ENCODE measurements at places on chromosomes 1 and 21. TPM values are rescaled to one million over a fixed set of nuclear protein-coding genes. Genes with fewer than 3 reads are reported as not detected.

Gene MAP10
- total RNA-seq: 2.3 TPM

GRCh38 chr21:33265664-33266049 is 510 bp upstream of the IL10RB start:
- H3K4me1 ChIP-seq: no peaks in the 10 kb centered on the region
- no peaks in the 10 kb centered on the region for H3K27me3 ChIP-seq
- peak overlapping the region; percentile 95 for H3K4me3 ChIP-seq
- no peak overlapping the region for H3K27ac ChIP-seq

Gene RNU1-1
- total RNA-seq: under 0.01 TPM

GRCh38 chr1:186187601-186188000 is 187.5 kb downstream of the TPR start:
- peak overlapping the region; percentile 64 for H3K4me3 ChIP-seq
- H3K4me1 ChIP-seq: peaks cover 78% of the 10 kb centered on the region
- peak overlapping the region; percentile 96 for H3K27ac ChIP-seq
- DNase-seq: no peak

Gene IPP
- 12.4 TPM for total RNA-seq

DNA sequence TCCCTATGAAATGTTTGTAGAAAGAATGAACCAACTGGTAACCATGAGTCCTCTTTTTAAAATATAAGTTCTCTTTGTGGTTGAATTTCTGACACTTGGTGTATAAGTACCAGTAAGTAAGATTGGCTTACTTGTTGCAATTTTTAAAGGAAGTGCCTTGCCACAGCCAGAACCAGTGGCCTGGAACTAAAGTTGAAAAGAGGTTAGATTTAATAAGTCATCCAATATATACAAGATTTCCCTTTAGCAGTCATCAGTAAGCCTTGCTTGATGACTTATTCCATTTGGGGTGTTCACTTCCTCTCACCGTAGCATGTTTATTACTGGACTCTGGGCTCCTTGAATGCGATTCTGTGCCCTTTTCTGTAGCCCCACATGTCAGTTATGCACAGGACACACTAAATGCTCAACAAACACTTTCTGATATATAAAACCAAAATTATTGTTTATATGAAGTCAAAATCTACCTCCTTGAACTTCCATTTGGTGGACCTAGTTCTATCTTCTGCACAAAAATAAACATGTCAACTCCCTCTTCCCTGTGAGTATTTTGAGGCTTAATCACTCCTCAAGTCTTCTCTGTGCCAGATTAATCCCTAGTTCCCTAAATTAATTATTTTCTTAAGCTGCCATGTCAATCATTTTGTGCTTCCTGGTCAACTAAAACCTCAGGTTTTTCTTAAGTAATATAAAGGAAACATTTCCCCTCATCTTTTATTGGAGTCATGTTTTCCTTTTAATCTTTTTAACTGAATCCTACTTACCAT is 218.1 kb downstream of the ST6GALNAC3 start:
- H3K27ac ChIP-seq: no peak overlapping the region
- H3K4me3 ChIP-seq: no peak overlapping the region
- H3K36me3 ChIP-seq: no peaks in the 10 kb centered on the region
- no peak for DNase-seq

DNA sequence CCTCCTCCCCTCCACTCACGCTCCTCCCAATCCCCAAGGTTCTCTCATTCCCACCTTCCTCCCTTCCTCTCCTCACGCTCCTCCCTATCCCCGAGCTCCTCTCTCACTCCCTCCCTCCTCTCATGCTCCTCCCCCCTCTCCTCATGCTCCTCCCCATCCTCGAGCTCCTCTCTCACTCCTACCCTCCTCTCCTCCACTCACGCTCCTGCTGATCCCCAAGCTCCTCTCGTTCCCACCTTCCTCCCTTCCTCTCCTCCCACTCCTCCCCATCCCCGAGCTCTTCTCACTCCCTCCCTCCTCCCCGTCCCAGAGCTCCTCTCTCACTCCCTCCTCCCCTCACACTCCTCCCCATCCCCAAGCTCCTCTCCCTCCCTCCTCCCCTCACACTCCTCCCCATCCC is 31.4 kb downstream of the PGBD5 start:
- H3K4me1 ChIP-seq: no peaks in the 10 kb centered on the region
- DNase-seq: no peak
- no peak overlapping the region for H3K4me3 ChIP-seq
- no peaks in the 10 kb centered on the region for H3K36me3 ChIP-seq
- no peak overlapping the region for H3K27ac ChIP-seq

Gene TAS1R1
- not detected for total RNA-seq

Gene ISG15
- total RNA-seq: 49.1 TPM

Gene PLEKHA6
- 8.3 TPM for total RNA-seq

- H3K27me3 ChIP-seq: no peaks in the 10 kb centered on the region
- H3K36me3 ChIP-seq: no peaks in the 10 kb centered on the region
- H3K4me1 ChIP-seq: peaks cover 17% of the 10 kb centered on the region
- DNase-seq: peak; percentile 61
Observed at GRCh38 chr1:145963265-145964019, 933 bp downstream of the ANKRD34A start.

DNA sequence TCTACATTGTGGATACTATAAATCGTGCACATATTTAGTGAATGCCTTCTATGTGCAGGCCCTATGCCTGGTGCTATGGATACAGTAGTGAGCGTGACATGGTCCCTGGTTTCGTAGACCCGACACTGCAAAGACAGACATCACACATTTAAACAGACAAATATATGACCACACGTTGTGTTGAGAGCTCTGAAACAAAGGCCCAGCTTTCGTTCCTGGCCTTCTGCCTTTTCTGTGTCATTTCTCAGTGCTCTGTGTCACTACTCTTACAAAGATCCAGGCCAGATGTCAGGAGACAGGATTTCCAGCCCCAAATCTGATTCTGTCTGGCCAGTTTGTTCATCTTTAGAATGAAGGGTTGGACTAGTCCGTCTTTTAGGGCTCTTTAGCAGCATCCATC is 19.3 kb upstream of the TRABD2B start:
- H3K36me3 ChIP-seq: no peaks in the 10 kb centered on the region
- no peak overlapping the region for H3K4me3 ChIP-seq
- H3K4me1 ChIP-seq: peaks cover 27% of the 10 kb centered on the region
- H3K27ac ChIP-seq: no peak overlapping the region

DNA sequence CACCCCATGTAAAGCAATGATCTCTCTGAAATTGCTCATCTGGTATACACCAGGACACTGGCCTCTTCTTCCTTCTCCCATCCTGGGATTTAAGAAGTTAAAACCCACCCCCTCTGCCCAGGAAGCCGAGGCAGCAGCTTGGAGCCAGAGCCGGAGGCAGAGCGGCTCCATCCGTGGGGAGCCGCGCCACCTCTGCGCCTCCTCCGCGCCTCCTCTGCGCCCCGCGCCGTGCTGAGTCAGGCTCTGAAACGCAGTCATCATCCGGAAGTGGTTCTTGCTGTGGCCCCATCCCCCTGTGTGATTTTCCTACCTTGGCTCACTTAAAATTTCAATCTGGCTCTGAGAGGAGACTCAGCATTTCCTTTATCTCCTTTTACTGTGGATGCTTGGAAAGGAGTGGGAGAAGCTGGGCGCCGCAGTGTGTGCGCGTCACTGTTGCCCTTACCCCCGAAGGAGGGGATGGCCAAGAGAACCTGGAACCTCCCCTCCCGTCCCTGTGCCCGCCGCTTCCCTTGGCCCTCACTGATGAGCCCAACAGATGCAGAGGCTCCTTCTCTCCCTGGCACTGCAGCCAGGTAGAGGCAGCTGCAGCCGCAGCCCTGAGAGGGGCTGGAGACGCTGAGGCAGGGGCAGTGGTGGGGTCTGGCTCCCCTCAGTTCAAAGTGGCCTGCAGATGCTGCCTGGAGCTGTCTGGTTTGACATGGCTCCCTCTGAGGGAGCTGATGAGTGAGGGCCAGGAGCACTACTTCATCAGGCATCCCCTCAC is 15.3 kb upstream of the NPHP4 start:
- no peaks in the 10 kb centered on the region for H3K27me3 ChIP-seq
- no peak overlapping the region for H3K4me3 ChIP-seq
- DNase-seq: no peak
- no peak overlapping the region for H3K27ac ChIP-seq

DNA sequence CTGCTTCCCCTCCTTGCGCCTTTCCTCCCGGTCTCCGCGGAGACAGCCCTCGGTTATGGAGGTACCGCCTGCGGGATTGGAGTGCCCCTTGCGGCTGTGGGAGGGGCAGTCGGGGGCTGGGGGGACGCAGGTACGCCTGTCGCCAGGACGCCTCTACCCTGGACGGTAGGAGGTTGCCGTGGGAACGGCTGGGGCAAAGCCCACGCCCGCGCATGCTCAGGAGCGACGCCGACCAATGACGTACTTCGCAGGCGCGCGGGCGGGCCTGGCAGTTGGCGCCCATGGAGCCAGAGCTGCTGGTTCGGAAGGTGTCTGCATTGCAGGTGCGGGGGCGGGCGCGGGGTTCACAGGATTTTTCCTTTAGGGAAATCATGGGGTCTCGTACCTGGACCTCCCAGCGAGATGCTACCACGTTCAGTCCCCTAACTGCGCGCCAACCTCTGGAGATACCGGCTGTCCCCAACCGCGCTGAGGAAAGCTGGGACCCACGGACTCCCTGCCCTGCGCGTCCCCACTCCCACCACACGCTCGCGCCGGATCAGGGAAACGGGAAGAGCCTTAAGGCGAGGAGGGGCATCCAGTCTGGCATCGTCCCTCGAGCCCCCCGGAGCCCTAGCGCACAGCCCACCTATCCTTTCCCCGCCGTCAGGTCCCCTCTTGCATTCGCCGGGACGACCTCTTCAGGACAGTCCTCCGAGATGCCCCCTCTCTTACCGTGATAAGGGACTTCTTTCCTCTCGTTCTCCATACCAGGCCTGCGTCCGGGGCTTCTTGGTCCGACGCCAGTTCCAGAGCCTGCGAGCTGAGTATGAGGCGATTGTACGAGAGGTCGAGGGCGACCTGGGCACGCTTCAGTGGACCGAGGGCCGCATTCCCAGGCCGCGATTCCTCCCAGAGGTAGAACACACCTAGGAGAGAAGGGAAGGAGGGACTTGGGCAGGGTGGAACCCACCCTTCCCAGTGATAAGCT is at the start of gene IQCC:
IQCC (plus strand) TSS at position 271 of the 970 bp plus-strand sequence; CDS start at position 282, 11 bp downstream.
- peak within 1 kb of the TSS; percentile 79 for H3K4me3 ChIP-seq
- peaks cover 9% of the 10 kb centered on the region for H3K4me1 ChIP-seq
- H3K27me3 ChIP-seq: no peaks in the 10 kb centered on the region
- peak within 1 kb of the TSS; percentile 18 for H3K27ac ChIP-seq

Gene GSTM5
- total RNA-seq: 2.4 TPM

Gene OR2G6
- not detected for total RNA-seq

GRCh38 chr21:17295997-17296396 is 216.8 kb upstream of the CXADR start:
- H3K4me1 ChIP-seq: no peaks in the 10 kb centered on the region
- H3K27me3 ChIP-seq: no peaks in the 10 kb centered on the region
- no peak overlapping the region for H3K4me3 ChIP-seq
- DNase-seq: no peak

Gene TRIM46
- total RNA-seq: 3.4 TPM

DNA sequence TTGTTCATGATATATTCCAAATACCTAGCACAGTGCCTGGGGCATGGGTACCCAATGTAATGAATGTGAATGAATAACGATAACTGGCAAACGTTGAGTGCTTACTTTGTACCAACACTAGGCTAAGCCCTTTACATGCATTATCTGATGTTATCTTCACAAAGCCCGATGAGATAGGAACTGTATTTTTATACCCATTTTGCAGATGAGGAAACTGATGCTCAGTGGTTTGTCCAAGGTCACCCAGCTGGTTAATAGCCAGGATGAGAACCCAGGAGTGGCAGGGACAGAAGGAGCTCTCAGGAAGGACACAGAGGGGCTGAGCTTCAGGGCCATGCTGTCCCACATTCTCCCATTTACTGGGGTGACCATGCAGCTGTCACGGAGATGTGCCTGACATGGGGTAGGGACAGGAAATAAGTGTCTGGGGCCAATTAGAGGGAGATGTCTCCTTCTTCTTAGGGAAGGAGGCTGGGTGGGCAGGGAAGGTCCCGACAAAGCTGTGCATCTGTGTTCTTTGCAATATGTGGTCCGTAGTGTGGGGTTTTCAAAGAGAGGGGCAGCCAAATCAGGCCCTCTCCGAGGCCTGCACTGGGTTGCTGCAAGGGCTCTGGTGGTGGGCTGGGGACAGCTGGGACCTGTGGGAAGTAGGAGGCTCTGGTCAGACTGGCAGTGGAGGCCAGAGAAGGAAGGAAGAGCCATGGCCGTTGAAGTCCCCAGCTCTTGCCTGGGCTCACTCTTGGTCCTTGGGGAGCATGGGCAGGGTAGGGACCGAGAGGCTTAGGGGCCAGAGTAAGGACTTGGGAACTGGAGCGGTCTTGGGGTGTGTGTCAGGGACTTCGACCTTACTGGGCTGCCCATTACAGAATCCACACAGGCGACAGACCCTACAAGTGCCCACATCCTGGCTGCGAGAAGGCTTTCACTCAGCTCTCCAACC is 26.6 kb downstream of the A3GALT2 start:
- no peak overlapping the region for H3K4me3 ChIP-seq
- no peaks in the 10 kb centered on the region for H3K36me3 ChIP-seq
- no peak overlapping the region for H3K27ac ChIP-seq
- no peaks in the 10 kb centered on the region for H3K4me1 ChIP-seq

GRCh38 chr1:78095593-78095992 is 49.8 kb downstream of the GIPC2 start:
- DNase-seq: peak; percentile 91
- H3K36me3 ChIP-seq: no peaks in the 10 kb centered on the region
- H3K27me3 ChIP-seq: no peaks in the 10 kb centered on the region
- no peak overlapping the region for H3K4me3 ChIP-seq

- H3K27me3 ChIP-seq: no peaks in the 10 kb centered on the region
- no peak overlapping the region for H3K27ac ChIP-seq
- peaks cover 8% of the 10 kb centered on the region for H3K4me1 ChIP-seq
- no peak overlapping the region for H3K4me3 ChIP-seq
- no peaks in the 10 kb centered on the region for H3K36me3 ChIP-seq
Observed at GRCh38 chr1:12521096-12521495, 96.9 kb downstream of the DHRS3 start.

DNA sequence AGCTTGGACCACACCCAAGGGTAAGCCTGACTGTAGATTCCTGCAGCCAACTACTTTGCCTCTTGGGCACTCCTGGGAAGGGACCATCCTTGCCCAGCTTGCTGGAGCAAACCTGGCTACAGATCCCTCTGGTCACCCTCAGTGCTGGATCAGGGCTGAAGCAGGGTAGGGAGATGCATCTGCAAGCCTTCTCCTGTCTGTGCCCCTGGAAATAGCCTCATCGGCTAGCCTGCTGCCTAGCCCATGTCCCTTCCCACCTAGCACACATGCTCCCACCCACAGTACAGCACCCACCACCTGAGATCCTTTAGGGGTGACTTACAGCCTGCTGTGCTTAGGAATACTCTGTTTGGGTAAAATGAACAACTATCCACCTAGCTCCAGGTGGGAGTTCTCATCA is 177.3 kb upstream of the HMGB4 start:
- no peaks in the 10 kb centered on the region for H3K27me3 ChIP-seq
- no peak overlapping the region for H3K4me3 ChIP-seq
- no peak overlapping the region for H3K27ac ChIP-seq
- H3K36me3 ChIP-seq: no peaks in the 10 kb centered on the region

DNA sequence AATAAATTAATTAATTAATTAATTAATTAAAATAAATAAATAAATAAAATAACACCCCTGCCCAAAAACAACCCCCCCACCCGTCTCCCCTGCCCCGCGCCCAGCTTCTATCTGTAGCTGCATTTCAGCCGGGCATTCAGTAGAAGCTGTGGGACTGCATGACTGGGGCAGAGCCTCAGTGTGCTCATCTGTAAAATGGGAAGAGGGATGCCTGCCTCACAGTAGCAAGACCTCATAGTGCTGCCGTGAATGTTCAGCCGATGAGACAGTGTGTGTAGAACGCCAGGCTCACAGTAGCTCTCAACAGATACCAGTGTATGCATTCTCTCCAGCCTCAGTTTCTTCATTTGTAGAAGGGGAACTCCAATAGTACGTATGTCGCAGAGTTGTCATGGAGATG is 8.7 kb downstream of the PADI4 start:
- H3K36me3 ChIP-seq: no peaks in the 10 kb centered on the region
- H3K4me3 ChIP-seq: no peak overlapping the region
- no peak overlapping the region for H3K27ac ChIP-seq
- H3K27me3 ChIP-seq: peaks cover 44% of the 10 kb centered on the region
- no peak for DNase-seq

Gene RHD
- total RNA-seq: not detected
